Neural progenitor cell (in vitro differentiated cells): ENCODE measurements at places on chromosomes 4 and X. TPM values are rescaled to one million over a fixed set of nuclear protein-coding genes. Genes with fewer than 3 reads are reported as not detected.
A peak's percentile ranks its signal among the peaks of the same experiment; 100 is the strongest.

DNA sequence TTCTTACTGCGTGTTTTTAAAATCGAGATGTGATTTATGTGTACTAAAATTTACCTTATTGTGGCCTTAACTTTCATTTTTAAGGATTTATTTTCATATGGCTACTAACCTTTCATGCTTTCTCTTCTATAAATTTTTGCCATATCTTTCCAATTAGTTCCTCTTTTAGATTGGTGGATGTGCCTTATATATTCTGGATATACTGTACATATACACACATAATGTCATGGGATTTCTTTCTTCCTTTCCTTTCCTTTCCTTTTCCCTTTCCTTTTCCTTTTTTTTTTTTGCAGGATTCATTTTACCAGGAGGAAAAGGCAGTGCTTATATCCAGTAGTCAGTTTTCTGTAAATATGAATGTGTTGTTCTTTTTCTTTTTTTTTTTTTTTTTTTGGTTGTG is 37.2 kb downstream of the FHIP1A start:
- no peak for DNase-seq

- peak; percentile 70 for DNase-seq
Observed at GRCh38 chrX:40140706-40141499, 43.1 kb upstream of the BCOR start.

DNA sequence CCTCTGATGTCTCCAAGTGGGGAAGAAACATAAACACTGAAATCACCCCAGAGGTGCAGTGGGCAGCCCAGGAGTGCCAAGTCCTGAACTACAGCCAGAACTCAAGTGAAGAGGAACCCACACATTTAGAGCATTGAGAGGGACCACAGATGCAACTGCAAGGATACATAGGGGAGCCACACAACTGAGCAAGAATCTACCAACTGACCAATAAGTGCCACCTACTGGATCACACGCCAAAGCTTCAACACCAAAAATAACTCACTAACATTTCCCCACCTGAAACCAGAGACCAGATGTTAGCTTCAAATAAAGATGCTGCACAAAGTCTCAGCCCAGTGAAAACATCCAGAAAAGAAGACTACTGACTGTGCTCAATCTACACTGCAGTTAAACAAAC is 276.7 kb upstream of the GRIA3 start:
- DNase-seq, result no peak

DNA sequence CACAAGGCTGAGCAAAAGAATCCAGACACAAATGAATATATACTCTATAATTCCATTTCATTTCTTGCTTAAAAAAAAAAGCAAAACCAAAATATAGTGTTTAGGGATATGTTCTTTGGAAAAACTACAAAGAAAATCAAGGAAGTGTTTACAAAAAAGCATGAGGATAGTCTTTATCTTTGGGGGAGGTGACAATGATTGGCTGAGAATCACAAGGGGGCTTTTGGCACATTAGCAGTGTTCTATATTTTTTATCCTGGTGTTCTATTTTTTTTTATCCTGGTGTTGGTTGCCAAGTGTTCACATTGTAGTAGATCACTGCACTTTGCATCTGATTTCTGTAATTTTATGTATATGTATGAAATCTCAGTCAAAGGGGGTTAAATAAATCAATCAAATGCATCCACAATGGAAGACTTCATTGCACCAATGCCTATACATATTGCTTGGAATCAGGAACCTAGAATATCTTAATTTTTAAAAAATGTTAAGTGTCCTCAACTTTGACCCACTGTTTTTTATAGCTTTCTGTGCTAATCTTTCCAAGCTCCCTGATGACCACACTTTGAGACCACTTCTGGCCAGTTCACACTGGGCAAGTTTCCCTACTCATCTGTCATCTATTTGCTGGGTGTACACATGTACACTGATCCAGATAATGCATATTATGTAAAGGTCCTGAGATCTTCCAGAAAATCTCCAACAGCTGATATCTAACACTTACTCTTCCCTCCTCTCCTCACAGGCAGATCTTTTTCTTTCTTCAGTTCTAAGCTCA is 3.7 kb downstream of the TBC1D9 start:
- no peak for DNase-seq

GRCh38 chr4:188262464-188262863 is 123.2 kb downstream of the TRIML1 start:
- DNase-seq, result no peak

The SSX2 gene
- not detected in 2 replicates for total RNA-seq

The PHF8 gene
- total RNA-seq, result 22.3 and 25.0 TPM in 2 replicates

The PAGE2 gene
- total RNA-seq, result 0.69 TPM in 1 of 2 replicates, not detected in the other

The SLC38A5 gene
- total RNA-seq, result 2.3 and 6.7 TPM in 2 replicates
